ENCODE measurements at places on chromosomes 3 and 15.

DNA sequence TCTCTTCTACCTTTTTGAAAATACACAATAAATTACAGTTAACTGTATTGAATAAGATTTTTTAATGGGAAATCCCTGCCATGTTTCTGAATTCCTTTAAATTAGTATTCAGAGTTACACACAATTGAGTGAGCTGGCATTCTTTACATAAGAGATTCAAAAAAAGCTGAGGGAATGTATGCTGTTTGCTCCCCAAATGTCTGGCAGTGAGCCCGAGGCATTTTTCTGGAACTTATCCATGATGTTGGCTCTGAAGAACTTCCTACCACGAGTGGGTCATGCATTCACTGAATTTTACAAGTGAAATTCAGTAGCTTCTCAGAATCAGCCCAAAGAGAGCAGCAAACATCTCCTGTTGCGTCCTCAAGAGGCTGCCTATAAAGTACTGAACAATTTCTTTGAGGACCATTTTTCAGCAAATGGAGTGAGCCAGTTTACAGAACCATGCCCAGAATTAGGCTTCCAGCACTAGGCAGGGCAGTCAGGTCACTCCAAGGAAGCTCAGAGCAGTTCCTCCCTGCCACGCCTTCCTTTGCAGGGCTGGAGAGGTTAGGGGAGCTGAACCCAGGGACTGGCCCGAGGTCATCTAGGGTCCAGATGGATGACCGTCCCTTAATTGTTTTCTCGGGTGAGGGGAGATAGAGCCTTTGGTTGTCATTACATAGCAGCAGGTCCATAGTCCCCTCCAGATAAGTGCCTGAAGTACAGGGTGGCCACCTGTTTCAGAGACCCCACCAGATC is 21.2 kb downstream of the GABRA5 start:
- DNase-seq, result no peak

DNA sequence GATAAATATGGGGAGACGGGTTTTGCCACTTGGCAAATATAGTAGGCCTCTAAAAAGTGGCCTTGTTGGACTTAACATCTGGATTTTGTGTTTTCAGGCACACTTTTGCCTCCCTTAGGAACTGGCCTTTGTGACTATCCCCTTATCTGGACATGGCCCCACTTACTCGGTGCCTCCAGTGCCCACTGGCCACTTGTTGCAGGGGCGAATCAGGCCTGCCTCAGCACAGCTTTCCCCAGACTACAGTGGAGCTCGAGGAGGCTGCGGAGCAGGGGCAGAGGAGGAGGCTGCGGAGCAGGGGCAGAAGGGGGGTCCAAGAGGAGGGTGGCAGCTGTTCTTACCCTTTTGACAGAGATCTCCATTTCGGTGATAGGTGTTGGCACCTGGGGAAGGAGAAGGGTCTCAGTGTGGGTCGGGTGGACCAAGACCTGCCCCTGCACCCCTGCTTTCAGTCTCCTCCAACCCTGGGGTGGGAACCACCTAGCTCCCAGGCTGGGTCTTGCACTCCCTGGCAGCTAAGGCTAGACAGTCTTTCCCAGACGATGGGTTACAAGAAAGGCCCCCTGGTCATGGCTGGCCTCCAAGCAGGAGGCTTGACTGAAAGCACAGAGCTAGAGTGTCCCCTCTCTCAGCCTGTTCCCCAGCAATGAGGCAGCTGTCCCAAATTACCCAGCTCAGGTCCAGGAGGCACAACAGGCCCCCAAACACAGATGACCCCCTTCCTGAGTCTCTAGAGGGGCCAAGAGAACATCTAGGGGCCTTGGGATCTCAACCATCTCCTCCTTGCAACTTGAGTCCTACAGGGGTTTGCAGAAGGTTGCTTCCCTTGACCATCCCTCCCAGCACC is 6.1 kb downstream of the SEMA3G start:
- DNase-seq, result no peak

DNA sequence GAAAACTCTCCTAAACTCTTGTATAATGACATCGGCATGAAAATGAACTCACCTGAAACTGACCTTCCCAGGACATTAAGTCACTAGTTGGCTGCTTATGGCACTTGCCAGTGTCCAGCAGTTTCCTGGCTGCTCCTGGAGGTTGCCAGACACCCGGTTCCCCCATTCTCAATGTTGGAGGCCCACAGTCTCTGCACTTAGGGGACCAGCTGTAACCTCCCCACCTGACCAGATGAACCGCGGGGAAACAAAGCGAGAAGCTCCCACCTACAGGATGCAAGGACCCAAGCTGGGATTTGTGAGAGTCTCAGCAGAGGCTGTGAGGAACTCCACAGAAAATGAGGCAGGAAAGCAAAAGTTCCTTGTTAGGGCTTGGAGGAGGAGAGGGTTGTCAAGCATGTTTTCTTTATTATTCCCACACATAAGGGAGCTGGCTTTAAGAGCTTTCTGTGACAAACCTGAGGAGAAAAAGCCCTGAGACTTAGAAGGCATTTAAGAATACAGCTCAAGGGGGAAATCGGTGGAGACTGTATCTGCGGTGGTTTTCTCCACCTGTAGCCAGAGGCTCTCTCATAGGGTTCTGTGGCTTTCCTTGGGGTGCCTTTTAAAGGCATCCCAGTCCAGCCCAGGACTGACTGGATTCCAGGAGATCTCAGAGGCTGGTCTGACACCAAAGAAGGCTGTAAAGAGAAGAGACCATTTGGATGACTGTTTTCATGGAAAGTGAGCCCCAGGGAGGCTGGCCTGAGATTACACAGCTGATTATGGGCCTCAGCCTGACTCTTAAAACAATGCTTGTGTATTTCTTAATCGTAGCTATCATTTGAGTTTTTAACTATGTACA is 4.6 kb downstream of the TPM1 start:
- no peak for DNase-seq

GRCh38 chr3:130759692-130760338 is 13.2 kb upstream of the PIK3R4 start:
- peak; percentile 26 for DNase-seq

- DNase-seq, result no peak
Measured at GRCh38 chr15:22258398-22259150, 178.2 kb downstream of the OR4M2 start.

GRCh38 chr3:179323197-179324110 is 623 bp downstream of the ZNF639 start:
- DNase-seq, result no peak

DNA sequence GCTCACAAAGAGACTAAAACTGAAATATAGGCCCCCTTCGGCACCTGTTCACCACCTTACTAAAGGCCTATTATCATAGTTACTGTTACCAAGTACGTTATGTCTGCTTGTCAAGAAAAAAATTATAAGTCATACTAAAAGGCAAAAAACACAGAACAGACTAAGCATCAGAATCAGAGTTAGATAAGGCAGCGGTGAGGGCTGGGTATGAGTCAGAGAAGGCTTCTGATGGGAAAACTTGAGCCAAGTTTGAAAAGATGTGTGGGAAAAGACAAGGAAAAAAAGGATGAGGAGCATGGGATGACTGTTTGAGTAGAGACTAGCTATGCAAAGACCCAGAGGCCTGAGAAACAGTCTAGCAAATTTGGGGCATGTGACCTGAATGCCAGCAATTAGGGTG is 387.2 kb upstream of the SGO1 start:
- no peak for DNase-seq

GRCh38 chr3:75248974-75249373 is 415.2 kb upstream of the FRG2C start:
- no peak for DNase-seq

- no peak for DNase-seq
Measured at GRCh38 chr15:64917211-64917610, 5.5 kb downstream of the ANKDD1A start.

- DNase-seq, result no peak
Measured at GRCh38 chr3:188633206-188633605, 479.2 kb downstream of the LPP start.

- DNase-seq, result no peak
Measured at GRCh38 chr3:126116526-126116925, 32.6 kb upstream of the SLC41A3 start.

GRCh38 chr3:128481438-128481942 is 11.5 kb downstream of the GATA2 start:
- DNase-seq, result no peak

DNA sequence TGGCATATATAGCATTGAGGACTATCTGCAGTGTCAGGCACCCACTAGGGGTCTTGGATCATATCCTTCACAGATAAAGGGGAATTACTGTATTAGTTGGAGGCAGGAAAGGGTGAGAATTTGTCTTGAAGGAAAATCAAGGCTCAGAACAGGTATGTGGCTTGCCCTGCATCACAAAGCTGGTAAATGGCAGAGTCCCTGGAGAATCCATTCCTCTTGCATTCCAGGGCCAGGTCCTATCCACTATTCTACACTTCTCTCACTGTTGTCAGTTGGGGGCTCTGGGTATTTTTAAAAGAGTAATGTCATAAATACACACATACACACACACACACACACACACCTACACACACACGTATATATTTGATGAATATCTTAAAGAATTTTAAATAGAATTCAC is 19.8 kb upstream of the FGF12 start:
- no peak for DNase-seq
